ENCODE measurements at places on chromosomes 7 and 10. TPM values are rescaled to one million over a fixed set of nuclear protein-coding genes. Genes with fewer than 3 reads are reported as not detected.

TRRAP gene
- 9.2 TPM for polyA plus RNA-seq

RPA3 gene
- polyA plus RNA-seq: 21.4 TPM

CYP3A4 gene
- not detected for polyA plus RNA-seq

ACBD7 gene
- not detected for polyA plus RNA-seq

GRCh38 chr7:138161600-138162081, 85.4 kb downstream of the AKR1D1 start:
- peak; percentile 84 for DNase-seq

DNA sequence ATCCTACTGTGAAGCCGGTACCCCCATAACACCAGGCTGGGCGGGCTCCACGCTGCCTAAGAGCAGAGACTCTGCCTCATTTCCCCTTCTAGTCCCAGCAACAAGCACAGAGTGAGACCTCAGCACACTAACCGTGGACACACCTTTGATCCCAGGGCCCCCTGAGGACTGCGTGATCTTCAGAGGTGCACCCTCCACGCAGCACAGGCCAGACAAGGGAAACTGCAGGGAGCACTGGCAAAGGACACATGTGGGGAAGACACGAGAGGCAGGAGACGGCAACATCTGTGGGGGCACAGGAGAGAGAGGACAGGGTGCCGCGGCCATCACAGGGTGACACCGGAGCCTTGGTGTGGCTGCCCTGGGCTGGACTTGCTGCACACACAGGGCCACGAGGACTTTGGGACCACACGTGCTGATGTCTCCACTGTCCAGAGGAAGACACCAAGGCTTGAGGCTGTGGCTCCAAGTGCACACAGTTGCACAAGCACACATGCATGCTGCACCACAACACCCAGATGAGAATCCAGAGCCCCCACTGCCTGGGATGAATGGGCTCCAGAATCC, 128.8 kb downstream of the PTPRN2 start:
- no peak for DNase-seq

- peak; percentile 26 for DNase-seq
These were observed 31.6 kb upstream of the LYZL1 start for GRCh38 chr10:29257106-29257783.

DNA sequence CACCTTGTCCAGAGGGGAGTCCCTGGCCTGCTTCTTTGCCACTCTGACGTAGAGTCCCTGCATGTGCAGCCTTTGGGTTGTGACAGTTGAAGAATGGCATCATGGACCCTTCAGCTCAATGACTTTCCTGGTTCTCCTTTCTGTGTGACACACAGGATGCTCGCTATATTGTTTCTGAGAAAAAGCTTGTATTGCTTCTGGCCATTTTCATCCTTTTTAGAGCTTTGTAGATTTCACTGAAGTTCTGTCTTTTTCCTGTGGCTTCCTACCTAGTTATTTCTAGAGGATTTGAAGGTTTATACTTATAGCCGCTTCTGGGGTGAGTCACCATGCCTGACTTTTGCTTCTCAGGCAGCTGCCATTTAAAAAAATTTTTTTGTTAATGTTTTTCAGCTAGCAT, 27.0 kb downstream of the SND1 start:
- DNase-seq: no peak

Data from heart left ventricle (tissue), 16 donors.